ENCODE measurements at places on chromosomes 3 and 15.

- no peak for DNase-seq
Measured at GRCh38 chr15:82812994-82813393, 3.6 kb downstream of the WHAMM start.

DNA sequence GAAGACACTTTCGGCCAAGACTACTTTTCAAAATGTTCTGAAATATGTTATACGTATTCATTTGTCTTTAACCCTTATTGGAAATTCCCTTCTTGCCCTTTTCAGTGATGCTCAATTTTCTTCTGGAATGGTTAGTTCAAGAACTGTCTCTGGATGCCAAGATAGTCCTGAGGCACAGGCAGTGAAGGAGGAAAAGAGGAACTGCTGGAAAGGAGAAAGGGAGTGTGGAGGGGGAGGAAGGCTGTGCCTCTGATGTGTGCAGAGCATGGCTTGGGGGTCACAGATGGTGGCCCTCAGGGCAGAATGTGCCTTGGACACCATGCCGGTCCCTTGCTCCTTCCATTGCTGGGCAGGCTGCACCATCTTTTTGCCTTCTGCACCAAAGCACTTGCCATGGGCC lies 73.7 kb downstream of the CEP63 start:
- DNase-seq, result no peak

DNA sequence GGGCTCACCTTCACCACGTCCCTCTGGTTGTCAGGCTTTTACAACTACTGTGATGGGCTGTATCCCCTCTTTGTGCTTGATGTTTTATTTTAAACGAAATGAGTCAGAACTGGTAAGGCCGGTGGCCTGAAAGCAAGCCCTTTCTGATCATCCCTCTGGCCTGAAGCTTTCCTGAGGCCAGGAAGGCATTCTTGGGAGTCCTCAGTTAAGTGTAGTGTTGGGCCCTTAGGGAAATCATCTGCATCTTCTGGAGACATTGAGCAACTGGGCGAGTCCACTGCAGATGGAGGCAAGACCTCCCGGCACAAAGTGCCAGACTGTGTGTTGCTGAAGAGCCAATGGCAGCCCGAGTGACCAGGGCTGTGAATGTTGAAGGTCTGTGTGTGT lies 33.0 kb upstream of the AMOTL2 start:
- DNase-seq, result peak; percentile 32

- DNase-seq, result no peak
Measured at GRCh38 chr15:89187986-89188514, 33.3 kb downstream of the RLBP1 start.

GRCh38 chr3:4613366-4613765 lies 120.2 kb downstream of the ITPR1 start:
- no peak for DNase-seq

DNA sequence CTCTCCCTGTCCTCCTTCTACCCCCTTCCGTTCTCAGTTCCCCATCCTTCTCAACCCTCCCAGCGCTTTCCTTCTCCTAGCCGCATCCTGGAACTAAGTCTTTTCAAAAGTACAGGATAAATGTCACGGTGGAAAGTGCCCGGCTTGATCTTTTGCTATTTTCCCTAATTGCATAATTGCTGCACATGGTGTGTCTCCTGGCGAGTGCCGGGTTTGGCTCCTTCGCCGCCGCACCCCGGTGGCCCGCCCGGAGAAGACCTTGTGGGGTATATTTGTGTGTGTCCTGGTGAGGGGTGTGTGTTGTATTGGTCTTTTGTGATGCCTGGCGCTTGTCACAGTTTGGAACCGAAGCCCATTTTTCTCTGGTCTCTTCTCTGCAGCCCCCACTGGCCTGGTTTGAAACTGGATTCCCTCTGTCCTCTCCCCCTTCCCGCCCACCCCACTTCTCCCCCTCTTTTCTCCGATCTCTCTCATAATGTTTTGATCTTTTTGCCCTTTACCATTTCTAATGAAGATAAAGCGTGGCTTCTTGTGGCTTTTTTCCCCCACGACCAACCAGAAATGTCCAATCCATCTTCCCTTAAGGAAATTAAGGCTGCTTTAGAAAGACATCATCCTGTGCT lies 692 bp downstream of the UBE2E2 start:
- DNase-seq, result peak; percentile 12

DNA sequence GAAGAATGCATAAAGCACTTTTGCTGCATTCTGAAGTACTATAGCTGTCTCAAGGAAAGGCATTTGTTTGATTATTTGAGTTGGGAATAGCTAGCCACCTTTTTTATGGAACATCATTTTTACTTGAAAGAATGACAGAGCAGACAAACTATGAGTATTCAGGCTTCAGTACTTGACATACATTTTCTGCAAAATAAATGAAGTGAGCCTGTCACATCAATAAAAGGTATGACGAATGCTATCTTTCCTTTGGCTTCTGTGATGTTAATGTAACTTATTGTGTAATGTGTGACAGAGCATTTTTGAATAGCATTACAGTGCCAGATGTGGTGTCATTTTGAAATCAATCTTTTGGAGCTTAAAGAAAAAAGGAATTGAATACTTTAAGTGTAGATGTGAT lies 440.3 kb upstream of the ONECUT1 start:
- no peak for DNase-seq

- DNase-seq, result no peak
Measured at GRCh38 chr3:13782501-13782900, 97.4 kb downstream of the WNT7A start.

DNA sequence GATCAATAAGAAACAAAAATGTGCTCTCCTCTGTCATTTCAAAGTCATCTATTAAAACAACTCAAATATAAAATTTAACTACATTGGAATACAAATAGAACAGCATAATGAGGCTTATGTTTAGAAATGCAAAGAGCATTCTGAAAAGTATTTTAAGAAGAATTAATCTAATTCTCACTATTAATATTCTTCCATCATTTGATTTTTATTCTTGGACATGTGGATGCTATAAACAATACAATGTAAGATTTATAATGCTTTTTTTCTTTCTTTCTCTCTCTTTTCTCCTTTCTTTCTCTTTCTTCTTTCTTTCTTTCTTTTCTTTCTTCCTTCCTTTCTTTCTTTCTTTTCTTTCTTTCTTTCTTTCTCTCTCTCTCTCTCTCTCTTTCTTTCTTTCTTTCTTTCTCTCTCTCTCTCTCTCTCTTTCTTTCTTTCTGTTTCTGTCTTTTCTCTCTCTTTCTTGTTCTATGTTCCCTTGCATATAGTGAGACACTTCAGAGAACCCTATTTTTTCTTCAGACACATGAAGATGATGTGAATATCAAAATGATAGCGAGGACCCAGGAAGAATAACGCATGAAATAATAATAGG lies 32.6 kb upstream of the MEIS2 start:
- DNase-seq, result no peak

- peak; percentile 83 for DNase-seq
Measured at GRCh38 chr3:165837058-165837525, at the start of gene BCHE. BCHE (minus strand) TSS chr3:165837423; CDS start chr3:165831033, 6,390 bp downstream.

All from fibroblast of skin of abdomen (primary cell).